Activated T-cell treated with anti-CD3 and anti-CD28 coated beads, Interleukin-2, amount 50 U/mL, for 1 hour (primary cell): ENCODE measurements at places on chromosomes 11 and 22.
A peak's percentile ranks its signal among the peaks of the same experiment; 100 is the strongest.

GRCh38 chr11:112477581-112478317, 217.1 kb upstream of the PLET1 start:
- no peak for DNase-seq

GRCh38 chr11:118663381-118663780, 16.1 kb downstream of the TREH start:
- no peak for DNase-seq

DNA sequence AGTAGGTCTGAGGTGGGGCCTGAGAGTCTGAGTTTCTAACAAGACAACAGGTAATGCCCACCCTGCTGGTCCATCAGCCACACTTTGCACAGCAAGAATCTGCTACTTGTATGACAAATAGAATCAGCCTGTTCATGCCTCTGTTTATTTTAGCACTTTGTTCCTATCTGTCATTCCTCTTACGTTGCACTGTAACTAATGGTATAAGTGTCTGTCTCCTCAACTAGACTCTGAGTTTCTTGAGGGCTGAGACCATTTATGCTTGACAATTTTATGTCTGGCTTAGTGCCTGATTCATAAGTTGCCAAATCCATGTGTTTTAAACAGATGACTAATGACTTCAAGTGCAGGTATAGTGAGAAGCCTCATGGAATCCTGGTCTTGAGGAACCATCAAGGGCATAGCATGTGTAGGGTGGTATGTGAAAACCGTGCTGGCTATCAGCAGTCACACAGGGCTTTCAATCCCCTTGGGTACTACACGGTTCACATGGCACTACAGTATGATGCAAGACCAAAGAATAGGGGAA, 209.7 kb downstream of the C11orf91 start:
- no peak for DNase-seq

DNA sequence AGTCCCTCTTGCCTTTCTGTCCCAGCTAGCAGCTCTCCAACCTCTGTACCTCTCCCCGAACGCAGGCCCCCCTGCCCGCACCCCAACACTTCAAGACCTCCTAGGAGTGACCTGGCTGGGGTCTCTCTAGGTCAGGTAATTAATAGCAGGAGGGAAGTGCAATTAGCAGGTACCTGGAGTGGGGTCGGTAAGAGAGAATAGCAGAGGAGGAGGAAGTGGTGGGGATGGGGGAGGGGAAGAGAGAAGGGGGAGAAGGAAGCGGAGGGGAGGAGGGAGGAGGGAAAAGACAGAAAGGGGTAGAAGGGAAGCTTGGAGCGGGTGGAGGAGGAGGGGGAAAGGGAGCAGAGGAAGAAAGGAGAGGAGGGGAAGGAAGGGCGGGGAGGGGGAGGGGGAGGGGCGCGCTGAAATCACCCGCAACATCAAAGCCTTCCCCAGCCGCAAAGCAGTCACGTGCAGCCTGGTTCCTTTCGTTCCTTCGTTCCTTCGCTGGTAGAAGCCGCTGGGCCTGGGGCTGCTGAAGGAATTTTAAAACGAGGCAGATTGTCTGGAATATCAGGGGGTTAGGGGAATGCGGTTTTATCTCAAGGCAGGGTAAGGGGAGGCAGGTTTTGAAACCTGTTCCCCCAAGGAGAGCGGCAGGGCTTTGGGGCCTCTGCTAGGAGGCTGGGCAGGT, 29.3 kb upstream of the TCF20 start:
- peak; percentile 59 for DNase-seq
